HCT116 (cell line): ENCODE measurements at places on chromosomes 6 and 20. TPM values are rescaled to one million over a fixed set of nuclear protein-coding genes. Genes with fewer than 3 reads are reported as not detected.

DNA sequence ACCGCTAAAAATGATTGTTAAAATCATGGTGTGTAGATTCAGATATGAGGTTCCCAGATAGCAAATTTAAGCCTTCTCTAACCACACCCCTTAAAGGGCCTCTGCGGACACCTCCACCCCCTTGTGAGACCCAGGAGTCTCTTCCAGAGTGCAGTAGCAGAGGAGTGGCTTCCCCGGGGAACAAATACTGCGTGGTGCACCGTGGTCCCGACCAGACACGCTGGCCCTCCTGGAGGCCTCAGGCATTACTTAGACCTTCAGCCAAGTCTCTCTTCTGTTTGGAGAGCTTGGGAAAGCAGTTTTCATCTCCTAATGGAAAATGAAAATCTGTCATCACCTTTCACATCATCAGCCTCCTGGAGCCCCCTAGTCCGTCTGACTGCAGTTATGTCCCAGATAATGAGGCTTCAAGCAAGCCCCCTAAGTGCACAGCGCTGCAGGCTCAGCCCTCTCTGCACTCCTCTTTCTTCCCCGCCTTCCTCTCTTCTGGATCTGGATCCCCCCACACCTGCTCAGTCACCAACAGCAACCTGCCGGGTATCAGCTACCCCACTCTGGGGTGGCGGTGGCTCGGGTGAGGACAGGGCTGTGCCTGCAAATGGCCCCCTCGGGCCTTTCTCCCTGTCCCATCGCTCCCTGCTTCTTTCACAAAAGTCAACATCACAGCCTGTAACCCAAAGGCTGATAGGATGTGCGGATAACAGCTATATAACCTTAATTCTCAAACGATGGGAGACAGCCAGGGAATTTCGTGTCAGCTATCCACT is 58.8 kb upstream of the TAGAP start:
- no peak for DNase-seq
- peaks cover 23% of the 10 kb centered on the region for H3K4me1 ChIP-seq
- H3K36me3 ChIP-seq: no peaks in the 10 kb centered on the region
- no peak overlapping the region for H3K27ac ChIP-seq

- H3K36me3 ChIP-seq: no peaks in the 10 kb centered on the region
- H3K4me1 ChIP-seq: no peaks in the 10 kb centered on the region
- H3K27me3 ChIP-seq: no peaks in the 10 kb centered on the region
- H3K4me3 ChIP-seq: no peak overlapping the region
These were observed 1294.9 kb upstream of the CITED2 start for GRCh38 chr6:140669321-140669720.

GRCh38 chr6:129047834-129048233 is 164.9 kb downstream of the LAMA2 start:
- no peaks in the 10 kb centered on the region for H3K27me3 ChIP-seq
- H3K4me1 ChIP-seq: no peaks in the 10 kb centered on the region
- no peak for DNase-seq
- no peak overlapping the region for H3K27ac ChIP-seq
- H3K36me3 ChIP-seq: no peaks in the 10 kb centered on the region

The C2 gene
- total RNA-seq: 3.1 TPM

DNA sequence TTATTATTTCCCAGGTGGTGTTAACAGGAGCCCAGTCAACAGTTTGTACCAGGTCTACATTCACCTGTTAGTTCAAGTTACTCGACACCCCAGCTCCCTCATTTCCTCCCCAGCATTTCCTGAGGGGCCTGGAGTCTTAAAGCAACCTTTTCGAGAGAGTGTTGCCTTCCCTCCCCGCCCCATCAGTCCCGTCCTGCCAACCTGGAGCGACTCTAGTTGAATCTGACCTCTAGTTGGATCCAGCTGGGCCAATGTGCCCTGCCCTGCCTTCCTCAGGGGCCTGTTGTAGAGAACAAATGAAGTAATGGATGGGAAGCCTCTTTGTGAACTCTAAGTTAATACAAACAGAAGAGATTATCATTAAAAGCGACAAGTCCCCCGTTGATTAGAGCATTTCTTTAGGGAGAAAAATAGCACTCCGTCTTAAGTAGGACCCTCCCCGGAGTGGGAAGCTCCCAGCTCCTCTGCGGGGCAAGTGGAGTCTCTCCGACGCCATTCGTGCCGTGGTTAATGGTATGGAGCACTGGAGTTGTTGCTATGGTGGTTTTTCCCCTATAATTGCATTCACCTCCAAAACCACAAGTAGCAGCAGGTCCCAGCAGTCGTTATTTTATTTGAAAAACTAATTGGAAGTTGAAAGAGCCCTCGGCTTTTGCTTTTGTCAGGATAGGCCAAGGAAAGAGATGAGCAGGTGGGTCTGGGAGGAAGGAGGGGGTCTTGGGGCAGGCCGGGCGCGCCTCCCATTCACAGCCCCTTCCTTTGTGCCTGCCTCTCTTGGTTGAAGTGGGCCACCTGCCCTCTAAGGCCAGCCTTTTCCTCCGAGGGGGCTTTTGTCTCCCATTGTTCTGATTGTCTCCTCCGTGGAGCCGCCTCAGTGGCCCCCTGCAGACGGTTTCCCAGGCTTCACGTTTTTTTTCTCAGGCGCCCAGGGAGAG is 16.1 kb downstream of the GHRH start:
- no peak overlapping the region for H3K27ac ChIP-seq
- H3K4me3 ChIP-seq: no peak overlapping the region
- no peaks in the 10 kb centered on the region for H3K4me1 ChIP-seq
- no peak for DNase-seq

- no peak overlapping the region for H3K4me3 ChIP-seq
- H3K4me1 ChIP-seq: no peaks in the 10 kb centered on the region
- no peak for DNase-seq
- H3K27ac ChIP-seq: no peak overlapping the region
- H3K36me3 ChIP-seq: no peaks in the 10 kb centered on the region
These were observed 16.5 kb upstream of the EFHC1 start for GRCh38 chr6:52403627-52404026.

GRCh38 chr6:4861564-4861963 is 85.4 kb downstream of the CDYL start:
- H3K36me3 ChIP-seq: no peaks in the 10 kb centered on the region
- no peaks in the 10 kb centered on the region for H3K27me3 ChIP-seq
- H3K4me1 ChIP-seq: peaks cover 17% of the 10 kb centered on the region

GRCh38 chr6:36526066-36526465 is 21.2 kb downstream of the STK38 start:
- no peak overlapping the region for H3K4me3 ChIP-seq
- H3K4me1 ChIP-seq: no peaks in the 10 kb centered on the region
- H3K36me3 ChIP-seq: peaks cover 14% of the 10 kb centered on the region
- no peaks in the 10 kb centered on the region for H3K27me3 ChIP-seq

DNA sequence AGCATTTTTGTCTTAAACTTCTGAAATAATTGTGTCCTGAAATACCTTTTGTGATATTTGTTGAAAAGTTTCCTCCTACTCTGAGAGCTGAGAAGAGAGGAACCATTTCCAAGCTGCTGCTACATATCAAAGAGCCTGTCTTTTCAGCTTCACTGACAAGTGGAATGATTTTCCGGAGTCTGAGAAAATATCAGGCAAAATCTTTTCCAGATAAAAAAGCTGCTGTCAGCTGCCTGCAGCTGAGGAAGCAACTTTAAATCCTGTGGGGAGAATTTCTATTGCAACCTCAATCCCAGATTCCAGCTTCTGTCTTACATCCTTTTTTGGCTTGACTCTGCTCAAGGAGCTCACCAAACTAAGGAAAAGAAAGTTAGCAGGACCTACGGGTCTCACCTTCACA is 904.3 kb downstream of the PHF3 start:
- no peak for DNase-seq
- H3K27ac ChIP-seq: no peak overlapping the region
- H3K4me3 ChIP-seq: no peak overlapping the region
- no peaks in the 10 kb centered on the region for H3K4me1 ChIP-seq
- H3K27me3 ChIP-seq: no peaks in the 10 kb centered on the region
- no peaks in the 10 kb centered on the region for H3K36me3 ChIP-seq

The TRIM15 gene
- total RNA-seq: 6.5 TPM

GRCh38 chr6:2562721-2563451 is 187.8 kb downstream of the MYLK4 start:
- DNase-seq: no peak
- no peak overlapping the region for H3K27ac ChIP-seq
- H3K4me1 ChIP-seq: no peaks in the 10 kb centered on the region
- H3K4me3 ChIP-seq: no peak overlapping the region

- peaks cover 22% of the 10 kb centered on the region for H3K4me1 ChIP-seq
- H3K4me3 ChIP-seq: no peak overlapping the region
- no peak overlapping the region for H3K27ac ChIP-seq
- no peaks in the 10 kb centered on the region for H3K36me3 ChIP-seq
These were observed 9.0 kb upstream of the MRGBP start for GRCh38 chr20:62787321-62787720.

- H3K4me1 ChIP-seq: peaks cover 3% of the 10 kb centered on the region; the same call in 1 of the 2 replicates
- H3K4me3 ChIP-seq: no peak overlapping the region
- DNase-seq: no peak
- H3K36me3 ChIP-seq: no peaks in the 10 kb centered on the region
- H3K27me3 ChIP-seq: no peaks in the 10 kb centered on the region
These were observed 109.7 kb downstream of the BANF2 start for GRCh38 chr20:17809362-17810061.

The MUCL3 gene
- 0.15 TPM for total RNA-seq

The TGM2 gene
- 6.1 TPM for total RNA-seq

DNA sequence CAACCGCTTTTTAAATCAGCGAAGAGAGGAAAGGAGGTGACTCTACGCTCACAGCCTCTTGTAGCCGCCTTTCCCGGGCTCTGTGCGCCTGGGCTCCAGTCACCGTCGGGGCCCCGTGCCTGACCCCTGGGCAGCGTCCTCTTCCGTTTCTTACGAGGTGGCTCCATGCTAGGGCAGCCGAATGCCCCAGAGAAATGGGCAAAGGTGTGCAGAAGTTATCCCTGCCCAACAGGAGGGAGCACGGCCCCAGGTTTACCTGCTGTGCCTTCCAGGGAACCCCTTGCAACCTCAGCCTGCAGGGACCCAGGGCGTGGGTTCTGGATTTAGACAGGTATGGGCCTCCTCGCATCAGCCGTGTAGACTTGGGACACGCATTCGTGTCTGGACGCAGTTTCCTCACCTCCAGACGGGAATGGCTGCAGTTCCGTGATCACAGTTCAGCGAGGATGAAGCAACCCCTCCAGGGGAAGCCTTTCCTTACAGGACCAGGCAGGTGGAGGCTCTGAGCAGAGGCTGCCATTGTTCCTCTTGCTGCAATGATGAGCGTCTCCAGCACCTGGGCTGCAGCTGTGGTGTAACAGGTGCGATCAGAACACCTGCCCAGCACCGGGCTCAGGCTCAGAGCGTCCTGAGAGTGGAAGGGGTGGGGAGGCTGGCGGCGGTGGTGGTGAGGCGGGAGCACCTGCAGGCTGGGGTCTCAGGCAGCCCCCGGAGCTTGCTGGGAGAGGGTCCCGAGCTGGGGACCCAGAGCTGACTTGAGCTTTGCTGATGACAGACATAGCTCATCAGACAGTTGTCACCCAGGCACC is 81.3 kb upstream of the BHLHE23 start:
- peaks cover 11% of the 10 kb centered on the region for H3K4me1 ChIP-seq
- no peaks in the 10 kb centered on the region for H3K27me3 ChIP-seq
- no peaks in the 10 kb centered on the region for H3K36me3 ChIP-seq
- DNase-seq: no peak
- no peak overlapping the region for H3K27ac ChIP-seq

- H3K27ac ChIP-seq: no peak overlapping the region
- no peak for DNase-seq
- no peaks in the 10 kb centered on the region for H3K36me3 ChIP-seq
- H3K4me1 ChIP-seq: peaks cover 6% of the 10 kb centered on the region; the same call in 1 of the 2 replicates
- H3K4me3 ChIP-seq: no peak overlapping the region
These were observed 179.8 kb downstream of the ERMARD start for GRCh38 chr6:169931261-169931660.

DNA sequence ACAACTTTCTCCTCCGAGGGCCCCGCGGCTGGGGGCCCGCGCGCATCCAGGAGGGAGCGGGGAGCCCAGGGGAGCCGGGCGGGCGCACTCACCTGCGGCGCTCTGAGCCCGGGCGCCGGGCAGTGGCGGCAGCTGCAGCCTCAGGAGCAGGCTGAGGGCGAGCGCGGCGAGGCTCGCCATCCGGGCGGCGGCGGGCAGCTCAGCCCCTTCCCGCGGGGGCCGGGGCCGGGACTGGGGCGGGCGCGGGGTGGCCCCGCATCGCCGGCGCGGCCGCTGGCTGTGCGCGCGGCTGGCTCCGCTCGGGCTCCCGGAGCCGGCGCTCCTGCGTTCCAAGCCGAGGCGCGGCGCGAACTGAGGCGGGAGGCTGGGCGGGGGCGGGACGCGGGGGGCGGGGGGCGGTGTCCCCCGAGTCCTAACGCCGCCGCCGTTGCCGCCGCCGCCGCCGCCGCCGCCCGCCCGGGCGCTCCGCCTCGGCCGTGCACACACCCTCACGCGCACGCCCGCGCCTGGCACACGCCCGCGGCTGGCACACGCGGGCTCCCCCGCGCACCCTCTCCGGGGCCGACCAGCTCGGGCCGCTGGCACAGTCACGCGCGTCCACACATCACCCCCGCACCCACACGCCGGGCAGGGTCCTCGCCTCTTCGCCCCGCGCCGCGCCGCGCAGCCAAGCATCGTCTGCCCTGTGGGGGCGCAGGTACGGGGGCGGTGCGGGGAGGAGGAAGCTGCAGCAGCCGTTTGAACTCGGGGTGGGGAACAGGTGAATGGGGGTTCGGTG is at the start of gene PTPRT:
Gene PTPRT, minus strand, starts transcription at position 353 of the 778 bp plus-strand sequence. Its CDS starts 173 bp downstream, at position 180.
- H3K4me1 ChIP-seq: no peaks in the 10 kb centered on the region
- H3K27ac ChIP-seq: no peak within 1 kb of the TSS
- H3K36me3 ChIP-seq: no peaks in the 10 kb centered on the region

DNA sequence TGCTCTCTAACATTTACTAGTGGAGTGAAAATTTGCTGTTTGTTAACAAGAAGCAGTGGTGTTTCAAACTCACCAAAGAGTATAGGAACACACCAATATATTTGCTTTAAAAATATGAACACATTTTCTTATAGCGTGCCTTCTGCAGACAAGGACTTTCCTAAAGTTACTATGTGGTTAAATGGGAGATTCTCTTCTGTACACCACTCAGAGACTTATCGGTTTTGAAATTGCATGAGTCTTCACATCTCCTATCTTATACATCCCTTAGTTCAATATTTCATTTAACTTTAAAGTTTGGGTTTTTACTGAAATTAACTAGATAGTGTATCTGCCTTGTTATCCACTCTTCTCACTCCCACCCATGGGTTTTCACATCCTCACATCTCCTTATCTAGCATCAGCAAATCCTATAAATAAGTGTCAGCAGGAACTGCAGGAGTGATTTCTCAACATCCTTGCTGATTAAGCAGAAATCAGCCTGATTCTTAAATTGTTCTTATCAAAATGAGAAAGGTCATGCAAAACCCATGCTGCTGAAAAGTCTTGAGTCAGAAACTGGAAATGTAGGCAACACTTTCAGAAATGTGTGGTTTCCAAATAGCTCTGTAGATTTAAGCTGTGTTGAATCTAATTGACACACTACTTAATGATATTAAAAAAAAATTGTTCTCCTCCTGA is 1075.6 kb upstream of the GJE1 start:
- H3K4me3 ChIP-seq: no peak overlapping the region
- H3K36me3 ChIP-seq: no peaks in the 10 kb centered on the region

The FOXA2 gene
- total RNA-seq: 0.10 TPM

DNA sequence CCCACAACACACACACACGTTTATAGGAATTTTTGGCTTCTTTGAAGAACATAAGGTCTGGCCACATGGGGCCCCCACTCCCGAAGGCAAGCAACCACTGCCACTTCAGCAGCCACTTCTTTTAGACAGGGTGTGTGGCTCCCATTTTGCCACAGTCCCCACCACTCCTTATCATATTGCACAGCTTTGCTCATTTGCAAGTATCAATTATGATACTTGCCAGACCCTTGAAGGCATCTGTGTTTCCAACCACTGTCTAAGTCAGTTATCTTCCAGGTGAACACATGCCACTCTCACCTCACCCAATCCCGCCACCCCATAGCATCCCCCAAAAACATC is 73.1 kb downstream of the NOL4L start:
- H3K4me1 ChIP-seq: no peaks in the 10 kb centered on the region
- no peak for DNase-seq
- H3K27ac ChIP-seq: no peak overlapping the region
- H3K4me3 ChIP-seq: no peak overlapping the region
- H3K27me3 ChIP-seq: no peaks in the 10 kb centered on the region

The C20orf141 gene
- not detected for total RNA-seq
